ENCODE measurements at places on chromosomes 5 and 9.

GRCh38 chr5:178460598-178460997 lies 129.6 kb downstream of the COL23A1 start:
- no peak for DNase-seq

GRCh38 chr5:61274511-61274911 lies 57.5 kb upstream of the ZSWIM6 start:
- DNase-seq = peak; percentile 30

DNA sequence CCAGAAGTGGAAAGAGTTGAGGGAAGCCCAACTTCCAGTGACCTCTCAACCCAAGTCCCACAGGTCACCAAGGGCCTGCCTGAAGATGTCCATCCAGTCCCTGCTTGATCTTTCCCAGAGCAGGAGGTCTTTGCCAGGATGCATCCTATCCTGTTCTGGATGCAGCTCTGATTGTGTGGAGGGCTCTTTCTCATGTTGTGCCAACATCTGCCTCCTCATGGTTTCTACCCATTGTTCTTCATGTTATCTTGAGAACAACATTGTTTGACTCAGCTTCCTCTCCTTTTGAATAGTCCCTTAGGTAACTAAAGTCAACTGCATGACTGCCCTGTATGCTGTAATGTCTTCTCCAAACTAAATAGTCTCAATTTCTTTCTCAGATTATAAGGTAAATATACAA lies 169.3 kb downstream of the CCDC192 start:
- DNase-seq = no peak

GRCh38 chr5:61523997-61524396 lies 191.9 kb downstream of the ZSWIM6 start:
- no peak for DNase-seq

- DNase-seq = peak; percentile 68
Measured at GRCh38 chr5:34655354-34655991, 655 bp upstream of the RAI14 start.

DNA sequence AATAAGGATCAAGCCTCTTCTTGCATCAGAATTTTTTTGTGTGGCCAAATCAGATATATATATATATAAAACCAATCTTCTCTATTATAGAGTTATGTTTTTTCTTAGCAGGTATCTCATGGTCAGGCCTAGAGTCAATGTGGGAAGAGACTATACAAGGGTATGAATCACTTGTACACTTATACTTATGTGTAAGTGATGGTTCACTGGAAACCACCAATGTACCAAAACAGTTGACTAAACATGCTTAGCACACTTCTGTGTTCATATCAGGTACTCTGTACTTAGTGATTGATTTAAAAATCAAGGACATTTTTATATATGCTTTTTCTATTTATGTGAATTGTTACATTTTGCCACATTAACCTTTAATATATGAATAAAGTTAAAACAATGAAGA lies 92.6 kb downstream of the CWC27 start:
- DNase-seq = no peak

- no peak for DNase-seq
Measured at GRCh38 chr5:18487928-18488480, 853.7 kb downstream of the TAF11L14 start.

DNA sequence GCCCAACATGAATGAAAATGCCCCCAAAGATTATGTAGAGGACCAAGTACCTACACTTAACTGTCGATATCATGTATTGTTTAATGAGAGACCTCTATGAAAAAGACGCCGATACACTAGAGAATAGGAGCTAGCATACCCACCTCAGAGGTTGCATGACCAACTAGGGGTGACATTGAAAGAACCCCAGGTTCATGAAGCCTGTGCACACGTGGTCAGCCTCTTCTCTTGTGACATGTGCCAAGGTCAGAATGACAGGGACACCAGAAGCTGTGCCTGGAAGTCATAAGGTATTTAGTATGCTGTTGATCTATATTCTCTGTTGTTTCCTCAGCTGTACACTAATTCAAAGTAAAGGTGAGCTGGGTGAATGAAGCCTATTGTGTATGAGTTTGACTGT lies 1594.1 kb downstream of the EFNA5 start:
- no peak for DNase-seq

DNA sequence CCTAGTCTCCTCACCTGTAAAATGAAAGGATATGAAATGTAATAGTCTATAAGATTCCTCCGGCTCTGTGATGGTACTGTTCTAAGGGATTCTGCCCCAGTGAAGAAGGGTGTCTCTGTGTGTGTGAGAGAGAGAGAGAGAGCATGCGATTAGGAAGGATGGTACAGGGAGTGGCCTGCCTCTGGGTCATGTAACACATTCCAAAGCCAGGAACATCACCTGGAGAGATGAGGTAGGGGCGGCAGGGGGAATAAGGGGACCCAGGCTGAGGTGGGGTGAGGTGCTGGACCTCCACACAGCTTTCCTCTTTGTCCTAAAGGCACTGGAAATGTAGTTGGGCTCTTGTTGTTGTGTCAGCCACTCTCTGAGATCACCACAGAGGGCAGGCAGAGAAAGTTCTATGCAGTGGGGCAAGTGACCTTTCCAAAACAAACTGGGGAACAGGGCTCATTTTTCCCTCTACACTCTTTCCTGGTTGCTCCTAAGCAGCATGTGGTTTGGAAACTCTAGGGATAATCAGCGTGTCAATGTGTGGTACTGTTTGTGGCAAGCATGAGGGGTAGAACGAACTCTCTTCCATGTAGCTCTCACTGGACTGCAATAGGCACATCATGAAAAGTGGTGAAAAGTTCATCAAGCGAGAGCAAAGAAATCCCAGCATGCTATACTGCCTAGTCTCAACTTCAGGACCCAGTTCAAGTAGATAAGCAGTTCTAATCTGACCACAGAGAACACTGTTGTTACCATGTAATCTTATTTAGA lies 65.0 kb downstream of the SEMA6A start:
- DNase-seq = no peak

DNA sequence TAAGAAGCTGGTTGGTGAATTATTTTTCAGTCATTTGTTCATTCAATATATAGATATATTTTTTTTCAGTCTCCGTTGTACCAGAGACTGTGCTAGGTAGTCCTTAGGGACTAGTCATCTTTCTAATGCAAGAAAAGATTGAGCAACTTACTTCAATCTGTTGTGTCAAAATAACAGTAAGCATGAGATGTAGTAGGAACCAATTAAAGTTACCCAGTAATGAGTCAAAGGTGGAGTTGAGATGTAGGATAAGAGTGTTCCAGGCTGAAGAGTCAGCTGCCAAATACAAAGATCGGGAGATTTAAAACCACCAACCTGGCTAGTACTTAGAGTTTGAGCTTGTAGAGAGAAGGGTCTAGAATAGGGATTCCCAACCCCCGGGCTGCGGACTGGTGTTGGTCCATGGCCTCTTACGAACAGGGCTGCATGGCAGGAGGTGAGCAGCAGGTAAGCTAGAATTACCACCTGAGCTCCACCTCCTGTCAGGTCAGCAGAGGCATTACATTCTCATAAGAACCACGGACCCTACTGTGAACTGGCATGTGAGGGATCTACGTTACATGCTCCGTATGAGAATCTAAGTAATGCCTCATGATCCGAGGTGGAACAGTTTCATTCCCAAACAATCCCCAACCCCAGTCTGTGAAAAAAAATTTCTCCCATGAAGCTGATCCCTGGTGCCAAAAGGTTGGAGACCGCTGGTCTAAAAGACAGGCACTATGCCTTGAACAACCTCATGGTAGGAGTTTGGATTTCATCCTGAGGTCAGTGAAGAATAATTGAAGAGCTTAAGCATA lies 1241.5 kb upstream of the WWC1 start:
- no peak for DNase-seq
